ENCODE measurements at places on chromosomes 12 and 14.
A peak's percentile ranks its signal among the peaks of the same experiment; 100 is the strongest.

DNA sequence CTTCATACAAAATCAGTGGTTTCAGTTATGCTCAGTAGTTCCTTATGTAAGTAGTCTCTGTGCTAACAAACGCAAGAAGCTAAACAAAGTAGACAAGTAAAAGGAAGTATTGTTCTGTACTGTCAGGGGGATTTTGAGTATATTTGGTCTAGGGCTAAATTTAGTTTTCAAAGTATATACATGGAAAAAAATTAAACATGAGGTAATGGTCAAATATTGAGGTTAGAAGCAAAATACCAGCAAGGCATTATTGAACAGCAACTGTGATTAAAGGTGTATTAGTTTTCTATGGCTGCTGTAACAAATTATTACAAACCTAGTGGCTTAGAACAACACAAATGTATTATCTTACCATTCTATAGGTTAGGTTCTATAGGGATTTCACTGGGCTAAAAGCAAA is 18.8 kb downstream of the GNG2 start:
- no peak for DNase-seq

GRCh38 chr12:66203820-66204219 is 14.8 kb downstream of the IRAK3 start:
- no peak for DNase-seq

DNA sequence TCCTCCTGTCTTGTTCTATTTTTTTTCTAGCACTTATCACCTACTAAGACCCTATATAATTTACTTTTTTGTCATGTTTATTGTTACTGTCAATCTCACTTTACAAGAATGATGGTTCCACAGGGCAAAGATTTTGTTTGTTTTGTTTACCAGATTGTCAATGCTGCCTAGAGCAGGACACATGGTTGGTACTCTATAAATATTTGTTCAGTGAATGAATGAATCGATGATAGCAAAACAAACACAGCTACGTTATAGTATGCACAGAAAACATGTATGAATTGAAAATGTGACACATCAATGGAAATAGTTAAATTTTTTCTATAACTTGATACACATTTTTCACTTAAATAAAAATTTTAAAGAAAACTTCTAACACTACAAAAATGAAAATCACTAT is 67.1 kb upstream of the KRR1 start:
- DNase-seq, result no peak

- DNase-seq, result no peak
These were observed 21.3 kb upstream of the SNRPF start for GRCh38 chr12:95837240-95838038.

DNA sequence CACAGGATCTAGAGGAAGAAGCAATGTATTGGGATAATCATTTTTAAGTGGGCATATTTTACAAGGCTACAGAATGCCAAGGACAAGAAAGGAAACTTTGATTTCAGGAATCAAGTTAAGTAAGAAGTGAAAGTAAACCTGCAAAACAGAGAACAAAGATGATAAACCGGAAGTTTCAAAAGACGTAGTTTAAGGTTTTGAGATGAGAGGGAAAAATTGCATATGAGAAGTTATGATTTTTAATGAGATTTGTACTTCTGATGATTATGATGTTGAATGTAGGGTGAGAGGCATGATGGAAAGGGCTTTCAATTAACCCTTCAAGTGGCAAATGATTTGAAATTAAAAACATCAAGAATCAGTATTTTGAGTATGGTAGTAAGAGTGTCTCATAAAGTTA is 134.9 kb downstream of the CAPZA3 start:
- DNase-seq, result no peak

DNA sequence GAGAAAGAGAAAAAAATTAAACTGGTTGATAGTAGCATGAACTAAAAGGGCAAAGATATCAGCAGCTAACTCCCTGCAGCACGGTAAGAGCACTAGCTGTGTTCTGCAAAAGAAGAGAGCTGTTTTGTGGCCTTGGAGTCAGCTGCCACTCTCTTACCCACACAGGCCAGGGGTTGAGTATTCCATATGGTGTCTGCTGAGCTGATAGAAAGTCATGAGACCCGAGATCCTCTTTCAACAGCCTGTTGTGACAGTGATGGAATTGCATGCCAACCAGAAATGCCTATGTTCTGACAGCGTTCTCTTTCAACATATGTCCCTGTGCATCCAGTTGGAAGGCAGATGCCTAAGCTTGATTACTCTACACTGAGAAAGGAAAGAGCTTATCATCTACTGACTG is 39.9 kb downstream of the TMTC1 start:
- no peak for DNase-seq

GRCh38 chr14:85546390-85546789 is 16.4 kb downstream of the FLRT2 start:
- DNase-seq, result no peak

- DNase-seq, result no peak
These were observed 66.7 kb downstream of the RESF1 start for GRCh38 chr12:32025906-32026305.

GRCh38 chr12:49901986-49902385 is 1.7 kb downstream of the FAIM2 start:
- DNase-seq, result no peak

GRCh38 chr14:92754966-92755365 is 6.5 kb upstream of the LGMN start:
- no peak for DNase-seq

DNA sequence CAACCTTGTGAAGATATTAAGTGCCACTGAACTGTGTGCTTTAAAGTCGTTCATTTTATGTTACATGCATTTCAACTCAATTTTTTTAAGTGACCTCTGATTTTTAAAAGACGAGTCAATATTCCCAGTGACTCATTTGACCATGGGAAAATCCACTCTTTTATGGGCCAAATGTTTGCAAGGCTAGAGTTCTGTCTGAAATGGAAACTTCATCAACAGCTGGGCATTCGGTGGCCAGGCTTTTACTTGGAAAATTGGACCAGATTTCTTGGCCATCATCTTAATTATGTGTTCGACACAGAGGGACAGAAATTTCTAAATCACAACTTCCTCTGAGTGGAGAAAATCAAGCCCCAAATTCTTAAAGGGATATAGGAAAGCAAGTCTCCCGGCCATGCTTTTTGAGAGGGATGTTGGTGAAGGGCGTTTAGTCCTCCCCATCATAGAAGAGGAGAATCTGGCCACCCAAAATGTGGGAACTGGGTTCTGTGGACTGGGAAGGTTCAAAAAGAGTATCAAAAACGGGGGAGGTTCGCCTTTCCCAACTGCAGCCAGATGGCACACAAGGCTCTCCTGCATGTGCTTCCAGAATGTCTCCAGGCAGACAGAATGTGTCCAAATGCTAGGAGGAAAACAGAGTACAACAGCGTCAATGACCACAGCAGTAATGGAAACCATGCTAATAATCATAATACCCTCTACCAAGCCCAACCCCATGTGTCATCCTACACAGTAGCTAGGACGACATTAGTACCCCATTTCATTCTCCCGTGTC is 40.9 kb upstream of the FZD10 start:
- DNase-seq, result no peak

GRCh38 chr12:64696080-64696741 is 63.0 kb downstream of the GNS start:
- no peak for DNase-seq

- DNase-seq, result no peak
These were observed 47.6 kb upstream of the PPP1CC start for GRCh38 chr12:110790301-110790700.

DNA sequence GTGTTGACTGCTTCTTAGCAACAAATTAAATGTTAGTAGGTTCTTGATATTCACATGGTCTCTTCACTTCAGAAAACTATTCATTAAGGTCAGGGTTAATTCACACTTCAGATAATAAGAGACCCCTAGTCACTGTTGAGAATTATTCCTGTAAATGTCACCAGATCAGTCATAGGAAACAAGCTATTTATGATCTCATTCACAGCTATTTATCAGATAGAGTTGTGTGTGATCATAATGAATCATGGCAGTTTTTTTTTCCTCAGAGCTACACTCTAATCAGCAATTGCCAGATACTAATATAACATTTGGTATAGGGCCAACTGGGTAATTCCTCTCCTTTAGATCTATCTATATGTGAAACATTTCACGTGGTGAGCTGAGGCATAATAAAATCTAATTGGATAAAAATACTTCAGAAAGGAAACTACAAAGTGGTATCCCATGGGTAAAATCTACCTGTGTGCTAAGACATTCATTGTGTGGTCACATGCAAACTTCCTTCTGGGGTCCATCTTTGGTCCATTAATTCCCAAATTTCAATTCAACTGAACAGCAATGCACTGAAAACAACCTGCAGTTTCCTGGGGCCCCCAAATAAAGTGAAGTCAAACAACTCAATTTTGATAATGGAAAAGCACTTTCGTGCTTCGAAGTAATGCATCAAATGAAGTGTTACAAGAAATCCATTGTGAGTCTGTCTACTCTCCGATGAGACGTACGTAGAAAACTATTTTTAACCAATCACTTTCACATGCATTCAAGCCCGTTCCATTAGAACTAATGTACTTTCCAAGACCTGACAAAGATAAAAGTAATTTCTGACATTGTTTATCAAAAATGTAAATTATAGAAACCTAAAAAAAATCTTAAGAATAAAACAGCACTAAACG is 197.0 kb downstream of the ACSS3 start:
- DNase-seq, result no peak

- DNase-seq, result no peak
These were observed 18.9 kb upstream of the ATP5MC2 start for GRCh38 chr12:53694756-53695151.

DNA sequence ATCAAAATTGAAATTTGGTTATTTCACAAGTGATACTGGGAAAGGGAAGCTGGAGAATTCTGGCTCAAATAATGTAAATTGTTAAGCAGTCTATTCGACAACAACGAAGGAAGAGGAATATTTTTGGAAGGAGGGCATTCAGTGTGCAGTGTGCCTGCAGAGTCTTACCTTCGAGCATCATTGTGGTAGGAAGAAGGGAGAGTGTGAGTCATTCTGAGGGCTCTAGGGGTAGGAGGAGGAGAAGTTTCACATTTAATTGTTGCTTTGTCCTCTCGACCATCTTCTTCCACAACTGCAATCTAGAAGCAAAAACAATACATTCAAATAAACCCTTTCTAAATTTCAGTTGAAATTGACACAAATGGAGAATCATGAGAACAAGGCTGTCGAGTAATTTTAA is 263.0 kb downstream of the ACSS3 start:
- no peak for DNase-seq

DNA sequence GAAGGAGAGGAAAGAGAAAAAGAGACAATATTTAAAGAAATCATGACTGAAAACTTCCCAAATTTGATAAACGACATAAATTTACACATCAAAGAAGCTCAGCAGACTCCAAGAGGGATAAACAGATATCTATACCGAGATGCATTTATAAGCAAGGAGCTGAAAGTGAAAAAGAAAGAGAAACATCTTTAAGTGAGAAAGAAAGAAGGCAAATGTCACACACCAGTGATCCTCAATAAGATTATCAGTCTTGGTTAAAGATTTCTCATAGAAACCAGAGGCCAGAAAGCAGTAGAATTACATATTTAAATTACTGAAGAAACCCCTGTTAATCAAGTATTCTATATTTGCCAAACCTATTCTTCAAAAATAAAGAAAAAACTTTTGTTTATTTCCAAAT is 424.2 kb downstream of the SLC16A7 start:
- no peak for DNase-seq

- DNase-seq, result no peak
These were observed 8.2 kb downstream of the TMEM121 start for GRCh38 chr14:105534586-105534985.

- DNase-seq, result no peak
These were observed 191.8 kb downstream of the DACT1 start for GRCh38 chr14:58829594-58829993.

DNA sequence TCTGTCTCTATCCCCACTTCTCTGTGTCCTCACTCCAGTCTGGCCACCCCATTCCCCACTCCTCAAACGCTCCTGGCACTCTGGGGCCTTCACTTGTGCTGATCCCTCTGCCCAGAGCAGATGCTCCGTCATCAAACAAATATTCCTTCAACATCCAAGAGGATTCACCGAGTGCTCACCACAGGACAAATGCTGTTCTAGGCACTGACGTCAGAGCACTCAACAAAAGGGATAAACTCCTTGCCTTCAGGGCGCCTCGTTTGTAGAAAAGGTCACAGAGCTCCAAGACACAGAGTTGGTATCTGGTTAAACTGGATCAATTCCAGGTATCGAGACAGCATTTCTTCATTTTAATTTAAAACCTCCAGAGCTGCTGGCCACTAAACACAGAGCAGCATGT is 35.3 kb downstream of the PSMC1 start:
- no peak for DNase-seq

GRCh38 chr12:8032242-8033152 is at the start of gene FOXJ2:
FOXJ2 (plus strand) TSS chr12:8032716; CDS start chr12:8039833, 7,117 bp downstream.
- peak; percentile 61 for DNase-seq

GRCh38 chr12:95003921-95004272 is 400 bp upstream of the NDUFA12 start:
- DNase-seq, result no peak

DNA sequence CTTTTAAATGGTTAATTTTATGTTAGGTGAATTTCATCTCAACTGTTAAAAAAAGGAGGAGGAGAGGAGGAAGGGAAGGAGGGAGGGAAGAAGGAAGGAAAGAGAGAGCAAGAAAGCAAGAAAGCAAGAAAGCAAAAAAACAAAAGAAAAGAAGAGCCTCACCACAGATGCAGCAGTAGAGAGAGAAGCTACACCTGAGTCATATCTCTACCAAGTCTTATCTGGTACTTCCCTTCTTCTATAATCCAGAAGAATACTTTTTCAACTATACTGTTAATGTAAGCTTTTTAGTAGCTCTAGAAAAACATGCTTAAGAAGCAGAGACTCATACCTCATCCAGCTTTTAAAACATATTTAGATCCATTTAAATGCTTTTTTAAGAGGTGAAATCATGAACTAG is 5.6 kb upstream of the IL26 start:
- no peak for DNase-seq

GRCh38 chr14:74415115-74415437 is 10.9 kb downstream of the SYNDIG1L start:
- DNase-seq, result no peak

DNA sequence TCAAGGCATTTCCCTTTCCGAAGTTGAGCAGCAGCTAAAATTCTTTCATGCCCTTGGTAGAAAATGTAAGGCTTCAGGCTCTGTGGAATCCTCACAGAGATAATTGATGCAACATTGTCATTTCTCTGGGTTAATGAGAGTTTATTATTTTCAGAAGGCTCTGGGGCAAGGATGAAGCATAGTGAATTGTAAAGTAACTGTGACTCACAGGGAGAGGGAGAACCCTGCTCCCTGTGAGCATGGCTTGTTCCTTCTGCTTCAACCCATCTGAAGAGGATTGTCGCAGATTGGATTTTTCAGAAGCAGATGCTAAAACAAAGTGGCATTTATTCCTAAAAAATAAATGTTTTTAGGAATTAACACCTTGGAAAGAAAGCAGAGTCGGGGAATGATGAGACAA is 41.2 kb downstream of the APOBEC1 start:
- no peak for DNase-seq

GRCh38 chr12:12017798-12018197 is 52.9 kb upstream of the BCL2L14 start:
- no peak for DNase-seq

Measured in memory B cell (primary cell).